HuH-7 (cell line): ENCODE measurements at places on chromosomes 12 and 14.

GRCh38 chr12:101044512-101045059 lies 165.5 kb downstream of the SLC5A8 start:
- DNase-seq: no peak

DNA sequence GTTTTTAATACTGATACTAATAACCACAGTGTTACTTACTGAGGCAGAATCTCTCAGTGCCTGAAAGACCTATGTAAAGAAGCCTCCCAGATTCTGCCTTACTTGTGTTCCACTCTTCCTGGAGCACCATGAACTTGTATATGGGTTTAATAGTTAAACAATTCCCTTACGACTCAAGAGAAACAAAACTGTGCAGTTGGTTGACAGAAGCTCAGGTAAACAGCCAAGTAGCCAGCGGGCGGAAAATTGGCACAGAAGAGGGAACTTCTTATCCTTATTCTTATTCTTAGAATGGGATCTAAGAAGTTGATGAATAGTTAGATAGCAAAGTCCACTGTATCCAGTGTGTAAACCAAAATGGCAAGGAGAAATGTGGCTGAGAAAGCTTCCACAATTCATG lies 22.7 kb upstream of the MAGOHB start:
- DNase-seq: no peak

DNA sequence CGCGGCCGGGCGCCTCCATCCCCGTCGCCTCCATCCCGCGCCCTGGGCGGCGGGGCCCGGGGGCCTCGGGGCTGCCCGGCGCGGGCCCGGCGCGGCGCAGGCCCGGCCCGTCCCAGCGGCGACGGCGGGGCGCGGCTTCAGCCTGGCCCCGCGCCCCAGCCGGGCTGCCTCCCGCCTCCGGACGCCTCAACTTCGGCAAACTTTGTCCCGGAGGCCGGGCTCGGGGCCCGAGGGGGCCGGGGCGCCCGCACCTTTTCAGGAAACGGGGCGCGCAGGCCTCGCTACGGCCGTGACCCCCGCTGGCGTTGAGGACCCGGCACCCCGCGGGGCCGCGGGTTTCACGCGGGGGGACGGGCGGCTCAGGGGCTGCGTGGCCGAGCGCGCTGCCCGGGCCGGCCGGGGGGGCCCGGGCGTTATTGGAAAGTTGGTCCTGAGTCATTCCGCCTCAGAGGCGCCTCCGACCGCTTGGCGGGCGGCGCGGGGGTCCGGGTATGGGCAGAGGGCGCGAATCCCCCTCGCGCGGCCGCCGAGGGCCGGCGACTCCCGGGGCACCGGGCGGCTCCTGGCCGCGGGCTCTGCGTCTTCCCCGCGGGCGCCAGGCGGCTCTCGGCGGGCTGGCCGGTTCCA lies 575 bp downstream of the TRAF3 start:
- DNase-seq: no peak

DNA sequence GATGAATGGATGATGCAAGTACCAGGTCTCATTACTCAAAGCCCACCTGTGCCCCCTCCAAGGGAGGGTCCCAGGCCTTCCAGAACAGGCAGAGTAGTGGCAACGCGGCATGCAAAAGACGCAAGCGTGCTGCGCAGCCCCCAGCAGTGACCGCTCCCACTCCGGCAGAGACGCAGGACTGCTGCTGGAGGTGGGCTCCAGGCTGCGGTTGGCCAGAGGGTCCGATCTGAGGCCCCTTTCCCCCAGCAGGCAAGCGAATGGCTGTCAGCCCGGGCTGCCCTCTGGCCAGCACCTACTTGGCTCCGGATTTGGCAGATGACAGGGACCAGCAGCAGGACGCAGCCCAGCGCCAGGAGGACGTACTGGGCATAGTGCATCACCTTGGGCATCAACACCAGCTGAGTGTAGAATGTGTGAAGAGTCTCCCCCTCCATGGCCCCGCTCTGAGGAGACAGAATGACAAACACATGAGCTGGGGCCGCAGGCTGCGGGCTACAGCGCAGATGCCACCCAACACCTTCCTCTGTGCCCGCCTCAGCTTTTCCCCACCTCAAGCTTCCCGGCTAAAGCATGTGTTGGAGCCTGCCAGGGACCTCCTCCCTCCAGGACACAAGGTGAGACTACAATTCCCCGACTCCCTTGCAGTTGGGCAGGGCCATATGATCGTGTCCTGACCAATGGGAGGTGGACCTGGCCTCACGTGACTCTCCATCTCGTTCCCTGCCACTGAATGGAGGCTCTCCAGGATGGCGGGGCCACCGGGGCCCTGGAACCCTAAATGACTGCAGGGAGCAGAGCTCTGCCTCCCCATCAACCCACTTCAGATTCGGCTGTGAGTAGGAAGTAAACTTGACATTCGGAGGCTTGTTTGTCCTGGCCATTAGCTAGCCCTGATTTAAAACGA lies 77.4 kb downstream of the SCARB1 start:
- DNase-seq: no peak

DNA sequence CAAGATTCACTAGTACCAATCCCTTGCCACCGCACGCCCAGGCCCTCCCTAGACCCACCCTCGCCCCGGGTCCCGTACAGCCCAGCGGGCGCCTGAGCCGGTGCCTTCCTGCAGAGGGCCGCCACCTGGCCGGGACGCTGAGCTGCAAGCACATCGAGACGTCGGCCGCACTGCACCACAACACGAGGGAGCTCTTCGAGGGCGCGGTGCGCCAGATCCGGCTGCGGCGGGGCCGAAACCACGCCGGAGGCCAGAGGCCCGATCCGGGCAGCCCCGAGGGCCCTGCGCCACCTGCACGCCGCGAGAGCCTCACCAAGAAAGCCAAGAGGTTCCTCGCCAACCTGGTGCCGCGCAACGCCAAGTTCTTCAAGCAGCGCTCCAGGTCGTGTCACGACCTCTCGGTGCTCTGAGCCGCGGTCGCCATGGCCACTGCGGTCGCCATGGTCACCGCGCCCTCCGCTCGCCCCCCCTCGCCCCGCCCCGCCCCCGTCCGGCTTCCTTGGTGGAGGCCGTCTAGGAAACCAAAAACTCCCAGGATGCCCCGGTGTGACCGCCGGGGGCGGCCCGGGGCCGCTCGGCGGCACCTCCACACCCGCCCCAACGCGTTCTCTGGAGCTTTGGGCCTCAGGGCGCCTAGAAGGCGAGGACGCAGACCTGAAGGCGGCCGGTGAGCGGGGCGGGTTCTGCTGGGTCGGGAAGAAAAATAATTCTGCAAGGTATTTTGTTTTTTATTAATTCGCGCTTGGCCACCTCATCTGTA lies 3.7 kb downstream of the REM2 start:
- no peak for DNase-seq

DNA sequence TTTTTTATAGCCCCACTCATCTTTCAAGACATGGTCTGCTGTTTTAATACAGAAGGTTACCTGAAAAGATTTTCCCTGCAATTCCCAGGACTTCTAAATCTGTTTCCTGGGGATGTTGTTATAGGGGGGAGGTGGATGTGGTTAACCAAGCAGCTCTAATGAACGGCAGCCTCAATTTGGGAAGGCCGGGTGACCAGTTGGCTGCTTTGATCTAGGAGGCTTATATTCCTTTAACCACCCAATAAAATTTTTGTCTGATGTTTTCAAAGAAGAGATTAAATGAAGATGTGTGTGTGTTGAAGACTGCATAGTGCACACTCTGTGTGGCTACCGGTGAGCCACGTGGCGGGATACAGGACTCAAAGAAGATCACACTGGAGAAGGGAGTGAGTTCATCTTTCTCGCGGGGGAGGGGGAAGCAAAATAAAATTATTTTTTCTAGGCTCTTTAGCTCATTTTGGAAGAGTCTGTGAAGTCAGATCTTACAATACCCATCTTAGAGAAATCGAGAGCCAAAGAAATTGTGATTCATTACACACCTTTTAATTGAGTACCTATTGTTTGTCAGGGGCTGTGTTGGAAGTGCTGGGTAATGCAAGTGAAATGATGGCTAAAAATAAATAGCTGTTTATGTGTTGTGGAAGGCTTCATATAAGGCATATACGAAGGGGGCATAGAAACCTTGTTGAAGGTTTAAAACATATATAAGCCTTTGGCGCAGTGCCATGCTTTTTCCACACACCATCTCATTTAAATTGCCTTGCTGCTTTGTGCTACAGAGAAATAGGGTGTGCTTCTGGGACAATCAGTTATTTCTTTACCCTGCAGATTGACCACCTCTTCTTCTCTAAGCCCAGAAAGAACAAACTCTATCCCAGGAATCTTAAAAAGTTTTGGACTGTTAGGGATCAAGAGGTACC lies 18.5 kb downstream of the ELK3 start:
- DNase-seq: no peak

GRCh38 chr14:65142429-65142828 lies 40.1 kb upstream of the MAX start:
- no peak for DNase-seq

GRCh38 chr12:87901457-87901856 lies 127.7 kb downstream of the C12orf50 start:
- DNase-seq: no peak

GRCh38 chr14:75578102-75578785 lies at the start of gene FLVCR2:
TSS of gene FLVCR2 (plus strand) at chr14:75578620. CDS start at chr14:75578973, 353 bp downstream.
- peak; percentile 70 for DNase-seq

GRCh38 chr12:63913929-63914328 lies 69.4 kb downstream of the SRGAP1 start:
- DNase-seq: no peak

DNA sequence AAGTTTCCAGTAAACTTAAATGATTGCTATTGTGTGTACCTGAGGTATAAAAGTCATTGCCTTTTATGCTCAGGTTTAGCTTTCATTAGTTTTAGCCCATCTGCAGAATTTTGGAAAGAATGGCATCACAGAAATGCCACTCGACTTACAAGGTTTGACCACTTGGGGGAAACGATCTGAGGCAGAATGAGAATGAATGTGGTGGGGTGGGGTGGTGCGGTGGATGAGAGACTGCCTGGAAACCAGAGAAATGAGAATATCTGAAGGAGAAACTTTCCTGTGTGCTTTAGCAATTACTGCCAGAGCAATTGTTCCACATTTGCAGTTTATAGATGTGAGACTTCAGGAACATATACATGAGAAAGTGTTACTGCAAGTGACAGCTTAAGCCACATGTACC lies 225.4 kb upstream of the PDE3A start:
- DNase-seq: no peak

DNA sequence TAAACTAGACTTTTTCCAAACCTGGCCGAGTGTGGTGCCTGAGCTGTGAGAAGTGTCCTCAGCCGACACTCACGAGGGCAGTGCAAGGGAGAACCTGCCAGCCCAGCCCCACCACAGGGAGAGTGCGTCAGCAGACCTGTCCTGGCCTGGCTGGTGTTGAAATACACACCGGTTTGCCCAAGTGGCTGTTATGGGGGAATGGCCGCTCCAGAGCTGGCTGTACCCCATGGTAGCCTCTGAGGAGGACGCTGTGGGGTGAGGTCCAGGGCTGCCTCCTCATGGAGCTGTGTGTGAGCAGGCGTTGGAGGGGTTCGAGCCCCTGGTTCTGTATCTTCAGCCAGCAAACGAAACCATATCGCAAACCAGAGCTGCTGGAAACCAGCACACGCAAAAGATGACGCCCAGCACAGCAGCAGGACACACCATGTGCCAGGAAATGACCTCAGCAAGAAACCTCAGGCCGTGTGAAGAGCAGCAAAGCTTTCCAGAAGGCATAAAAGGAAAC lies 9.4 kb downstream of the ANKRD9 start:
- DNase-seq: no peak

DNA sequence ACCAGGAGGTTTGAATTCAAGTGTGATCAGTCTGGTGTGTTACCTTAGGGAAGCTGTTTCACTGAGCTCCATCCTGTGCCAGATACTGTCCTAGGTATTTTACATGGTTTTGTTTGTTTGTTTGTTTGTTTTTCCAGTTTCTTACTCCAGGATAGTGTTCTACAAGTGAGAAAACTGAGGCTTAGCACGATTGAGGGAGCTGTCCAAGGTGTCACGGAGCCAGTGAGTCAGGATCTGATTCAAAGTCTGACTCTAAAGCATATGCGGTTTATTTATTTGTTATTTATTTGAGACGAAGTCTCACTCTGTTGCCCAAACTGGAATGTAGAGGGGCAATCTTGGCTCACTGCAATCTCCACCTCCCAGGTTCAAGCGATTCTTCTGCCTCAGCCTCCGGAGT lies 79.7 kb upstream of the GNG2 start:
- DNase-seq: no peak

- DNase-seq: no peak
These were observed 108.8 kb downstream of the KITLG start for GRCh38 chr12:88471331-88472045.

DNA sequence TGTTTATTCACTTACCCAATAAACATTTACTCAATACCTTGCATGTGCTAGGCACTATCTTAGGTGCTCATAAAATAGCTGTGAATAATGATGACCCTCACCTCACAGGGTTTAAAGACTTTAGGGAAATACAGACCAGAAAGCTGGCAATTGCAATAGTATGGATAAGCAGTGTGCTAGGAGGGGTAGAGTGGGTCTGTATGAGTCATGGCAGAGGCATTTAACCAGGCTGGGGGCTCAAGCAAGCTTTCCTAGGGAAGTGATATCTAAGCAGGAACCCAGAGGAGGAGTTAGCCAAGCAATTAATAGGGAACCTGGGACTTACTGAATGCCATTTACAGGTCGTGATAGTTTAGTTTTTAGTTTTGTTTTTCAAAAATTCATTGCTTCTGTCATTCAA lies 123.9 kb upstream of the CCDC198 start:
- no peak for DNase-seq

DNA sequence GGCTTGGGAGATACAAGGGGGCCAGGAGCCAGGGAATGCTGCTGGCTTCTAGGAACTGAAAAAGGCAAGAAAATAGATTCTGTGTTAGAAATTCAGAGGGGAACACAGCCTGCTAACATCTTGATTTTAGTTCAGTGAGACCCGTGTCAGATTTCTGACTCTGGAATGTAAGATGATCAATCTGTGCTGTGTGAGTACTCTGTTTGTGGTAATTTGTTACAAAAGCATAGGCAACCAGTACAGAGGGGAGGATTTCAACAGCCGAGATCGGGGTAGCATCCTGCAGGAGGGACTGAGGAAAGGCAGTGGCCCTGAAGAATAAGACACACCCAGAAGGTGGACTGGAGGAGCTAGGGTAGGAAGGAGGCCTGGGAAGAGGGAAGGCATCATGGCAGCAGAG lies 410.0 kb upstream of the CCDC196 start:
- DNase-seq: no peak

DNA sequence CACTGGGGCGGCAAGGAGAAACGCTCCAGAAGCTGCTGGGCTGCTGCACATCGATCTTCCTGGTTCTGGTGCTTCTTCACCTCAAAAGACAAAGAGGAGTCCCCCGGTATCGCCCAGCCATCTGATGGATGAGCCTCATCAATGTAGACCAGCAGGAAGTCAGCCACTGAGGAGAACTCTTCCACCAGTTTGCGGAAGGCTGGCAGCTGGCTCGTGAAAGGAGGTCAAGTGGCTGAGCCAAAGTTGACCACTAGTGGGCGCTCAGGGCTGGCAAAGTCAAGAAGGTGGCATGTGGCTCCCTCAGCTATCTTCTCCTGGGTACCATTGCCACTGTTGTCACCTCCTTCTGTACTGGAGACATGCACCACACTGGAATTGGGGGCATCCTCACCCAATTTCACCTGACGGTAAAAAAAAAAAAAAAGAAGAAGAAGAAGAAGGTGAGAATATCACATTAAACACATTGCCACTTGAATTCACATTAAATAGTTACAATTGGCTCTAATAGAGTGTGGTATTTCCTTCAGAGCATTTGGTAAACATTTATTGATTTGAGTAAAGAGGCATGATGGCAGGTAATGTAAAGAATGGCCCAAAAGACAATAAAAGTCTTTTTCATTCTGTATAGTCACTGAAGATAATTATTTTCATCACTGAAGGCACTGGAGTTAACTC lies 8.3 kb downstream of the DIO2 start:
- peak; percentile 8 for DNase-seq
